ENCODE measurements at places on chromosomes 12 and 14.

DNA sequence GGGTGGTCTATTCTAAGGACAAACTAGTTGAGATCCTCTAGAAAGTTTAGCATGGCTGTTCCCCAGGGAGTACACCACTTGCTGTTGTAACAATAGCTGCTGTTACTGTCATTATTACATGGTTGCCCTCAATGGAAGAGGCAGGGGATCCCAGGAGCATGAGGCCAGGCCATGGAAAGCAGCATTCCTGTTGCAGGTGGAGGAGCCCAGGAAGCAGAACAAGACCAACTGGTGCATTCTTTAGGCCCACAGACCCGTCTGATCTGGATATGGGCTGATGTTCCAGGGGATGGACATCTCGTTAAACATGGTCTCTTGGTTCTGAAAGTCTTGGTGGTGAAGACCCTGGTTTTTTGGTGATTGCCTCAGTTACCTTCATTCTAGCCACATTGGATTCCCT is 109.2 kb upstream of the WSCD2 start:
- no peak for DNase-seq

GRCh38 chr14:103073876-103074728 is 9.9 kb upstream of the LBHD2 start:
- no peak for DNase-seq

GRCh38 chr12:52537101-52537500 is 15.8 kb downstream of the KRT71 start:
- no peak for DNase-seq

- DNase-seq: no peak
These were observed 18.6 kb downstream of the PRORP start for GRCh38 chr14:35140718-35141581.

- DNase-seq: no peak
These were observed 814.4 kb downstream of the FSCB start for GRCh38 chr14:43692706-43693105.

DNA sequence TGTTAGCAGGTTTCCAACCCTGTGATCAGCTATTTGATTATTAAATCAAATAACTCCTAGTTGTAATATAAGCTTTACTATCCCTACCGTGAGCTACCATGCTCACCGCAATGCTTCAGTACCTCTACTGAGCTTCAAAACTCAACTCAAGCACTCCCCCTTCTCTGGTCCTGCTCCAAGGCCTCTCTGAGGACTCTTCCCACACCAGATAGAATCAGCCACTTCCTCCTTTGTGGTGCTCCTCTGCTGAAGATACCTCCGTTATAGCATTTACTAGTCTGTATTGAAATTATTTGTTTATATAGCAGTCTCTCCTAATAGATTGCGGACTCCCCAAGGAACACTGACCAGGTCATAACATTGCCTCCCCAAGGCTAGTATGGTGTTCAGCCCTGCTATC is 17.5 kb downstream of the AREL1 start:
- DNase-seq: peak; percentile 11
